ENCODE measurements at places on chromosomes 7 and 10.

- no peak for DNase-seq
These were observed 59.8 kb downstream of the SLC16A12 start for GRCh38 chr10:89475591-89475998.

- no peak for DNase-seq
These were observed 108.8 kb downstream of the SGMS1 start for GRCh38 chr10:50514995-50515394.

DNA sequence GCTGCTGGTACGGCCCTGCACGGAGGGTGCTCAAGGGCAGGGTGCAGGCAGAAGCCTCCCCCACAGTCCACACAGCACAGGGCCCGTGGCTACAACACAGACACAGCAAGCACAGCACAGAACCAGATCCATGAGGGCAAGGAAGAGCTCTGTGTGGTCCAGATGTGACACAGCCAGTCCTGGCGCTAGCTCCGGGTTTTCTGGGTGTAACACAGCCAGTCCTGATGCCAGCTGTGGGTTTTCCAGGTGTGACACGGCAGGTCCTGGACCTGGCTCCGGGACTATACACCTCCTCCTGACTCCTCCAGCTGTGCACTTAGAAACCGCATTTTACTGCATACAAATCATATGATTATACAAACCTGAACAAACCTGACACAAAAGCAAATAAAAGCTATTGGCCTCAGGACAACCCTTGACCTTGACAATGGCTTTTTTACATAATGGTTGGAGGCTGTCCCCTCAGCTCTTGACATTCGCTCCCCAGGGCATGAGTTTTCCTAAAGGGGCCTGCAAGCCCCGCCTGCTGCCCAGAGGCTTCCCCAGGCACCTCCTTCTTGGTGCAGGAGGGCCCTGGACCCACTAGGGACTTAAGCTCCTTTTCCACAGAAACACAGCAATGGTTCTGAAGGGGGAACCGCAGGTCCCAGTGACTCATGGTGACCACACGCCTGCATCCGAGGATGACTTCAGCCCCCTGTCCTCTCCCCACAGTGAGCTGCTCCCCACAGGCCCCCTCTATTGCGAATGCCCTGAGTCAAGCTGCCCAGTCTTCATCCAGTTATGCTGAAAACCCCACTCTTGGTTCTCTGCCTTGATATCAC, 209.6 kb downstream of the PTPRN2 start:
- no peak for DNase-seq

DNA sequence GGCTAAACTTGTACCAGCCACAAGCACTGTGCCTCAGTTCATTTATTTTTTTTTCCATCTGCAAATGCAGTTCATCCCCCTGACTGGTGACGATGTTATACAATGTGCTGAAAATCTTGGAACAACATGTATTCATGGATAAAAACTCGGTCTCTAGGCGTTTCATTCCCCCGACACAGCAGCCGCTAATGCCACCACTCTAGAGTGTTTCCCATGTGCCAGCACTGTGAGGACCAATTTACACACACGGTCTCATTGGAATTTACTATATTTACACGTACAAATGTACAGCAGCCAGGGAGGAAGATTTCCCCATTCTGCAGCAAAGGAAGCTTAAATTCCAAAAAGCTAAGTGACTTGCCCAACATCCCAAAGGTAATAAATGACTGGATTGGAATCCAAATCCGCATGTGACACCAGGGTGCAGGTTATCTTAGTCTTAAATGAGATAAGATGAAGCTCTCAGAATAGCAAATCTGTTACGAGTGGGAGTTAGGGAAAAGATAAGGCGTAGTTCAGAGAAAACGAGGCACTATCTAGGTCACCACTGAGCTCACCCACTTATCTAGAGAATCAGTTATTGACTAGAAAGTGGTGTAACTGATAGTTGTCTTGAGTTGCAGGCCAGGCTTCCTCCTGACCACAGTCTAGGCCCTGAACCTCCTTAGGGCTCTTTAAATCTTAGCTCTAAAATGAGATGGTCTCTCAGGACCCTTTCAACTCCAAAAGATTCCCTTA, 36.7 kb downstream of the FAM107B start:
- no peak for DNase-seq

DNA sequence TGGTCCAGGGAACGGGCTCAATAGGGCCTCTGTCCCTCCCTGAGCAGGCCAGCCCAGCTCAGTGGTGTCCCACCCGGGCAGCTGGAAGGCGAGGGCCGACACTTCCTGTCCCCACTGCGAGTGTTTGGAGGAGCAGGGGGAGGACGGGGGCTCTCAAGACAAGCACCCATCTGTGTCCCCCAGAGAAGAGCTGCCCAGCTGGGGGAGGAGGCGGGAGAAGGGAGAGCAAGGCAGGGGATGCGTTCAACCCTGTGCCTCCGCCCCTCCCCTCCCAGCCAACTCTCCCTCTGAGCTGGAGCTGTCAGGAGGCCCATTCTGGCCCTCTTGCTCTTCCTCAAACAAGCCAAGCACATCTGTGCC, 35.7 kb downstream of the ZCCHC24 start:
- DNase-seq, result no peak

DNA sequence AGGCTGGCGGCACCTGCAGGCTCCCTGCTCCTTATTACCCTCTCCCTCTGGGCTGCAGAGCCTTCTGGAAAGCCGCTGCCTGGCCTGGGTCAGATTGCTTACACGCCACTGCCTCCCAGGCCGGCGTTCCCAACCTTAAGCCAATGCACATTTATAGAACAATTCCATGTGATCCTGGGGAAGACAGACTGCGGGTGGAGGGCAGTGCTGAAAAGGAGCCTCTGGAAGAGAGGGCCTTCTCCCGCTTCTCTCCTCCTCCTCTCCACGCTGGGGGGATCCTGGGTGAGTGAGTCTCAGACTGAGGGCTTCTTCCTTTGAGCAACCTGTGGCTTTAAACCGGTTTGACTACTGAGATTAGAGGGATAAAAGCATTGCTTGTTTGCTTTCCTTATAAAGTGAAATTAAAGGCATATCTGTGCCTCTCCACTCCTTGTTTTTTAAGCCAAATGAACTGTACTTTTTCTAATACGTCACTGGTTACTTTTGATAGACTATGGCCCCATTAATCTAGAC, 5.5 kb downstream of the TACC2 start:
- no peak for DNase-seq

DNA sequence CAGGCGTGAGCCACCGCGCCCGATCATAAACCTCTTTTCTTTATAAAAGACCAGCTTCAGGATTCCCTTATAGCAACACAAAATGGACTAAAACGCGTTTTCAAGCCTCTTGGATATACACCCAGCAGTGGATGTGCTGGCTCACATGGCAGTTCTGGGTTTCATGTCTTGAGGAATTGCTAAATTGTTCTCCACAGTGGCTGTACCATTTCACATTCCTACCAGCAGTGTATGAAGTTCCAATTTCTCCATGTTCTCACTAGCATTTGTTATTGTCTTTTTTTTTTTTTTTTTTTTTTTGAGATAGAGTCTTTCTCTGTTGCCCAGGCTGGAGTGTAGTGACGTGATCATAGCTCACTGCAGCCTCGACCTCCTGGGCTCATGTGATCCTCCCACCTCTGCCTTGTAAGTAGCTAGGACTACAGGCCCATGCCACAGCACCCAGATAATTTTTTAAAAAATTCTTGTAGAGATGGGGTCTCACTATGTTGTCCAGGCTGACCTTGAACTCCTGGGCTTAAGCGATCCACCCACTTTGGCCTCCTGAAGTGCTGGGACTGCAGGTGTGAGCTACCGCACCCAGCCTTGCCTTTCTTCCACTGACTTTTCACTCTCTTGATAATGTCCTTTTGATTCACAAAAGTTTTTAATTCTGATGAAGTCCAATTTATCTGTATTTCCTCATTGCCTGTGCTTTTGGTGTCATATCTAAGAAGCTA, 17.4 kb downstream of the TECPR1 start:
- no peak for DNase-seq

DNA sequence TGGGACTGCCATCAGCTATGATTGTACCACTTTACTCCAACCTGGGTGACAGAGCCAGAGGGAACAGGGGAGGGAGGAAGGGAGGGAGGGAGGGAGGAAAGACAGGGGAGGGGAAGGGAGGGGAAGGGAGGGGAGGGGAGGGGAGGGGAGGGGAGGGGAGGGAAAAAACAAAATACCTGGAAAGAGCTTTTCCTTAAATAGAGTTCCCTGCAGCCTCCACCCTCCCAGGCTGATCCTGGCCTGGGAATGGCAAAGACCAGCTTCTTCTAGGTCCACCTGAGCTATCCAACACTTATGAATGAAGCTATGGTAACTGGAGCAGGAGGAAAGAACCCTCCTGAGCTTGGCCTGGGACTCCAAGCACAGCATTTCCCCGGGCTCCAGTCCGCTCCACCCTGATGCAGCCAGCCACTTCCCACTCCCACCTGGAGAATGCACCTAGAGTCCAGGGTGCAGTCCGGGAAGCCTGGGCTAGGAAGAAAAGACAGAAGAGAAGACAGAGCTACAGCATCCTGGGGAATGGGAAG, 66.1 kb downstream of the GRID1 start:
- no peak for DNase-seq
